ENCODE measurements at places on chromosomes 16 and 17.
A peak's percentile ranks its signal among the peaks of the same experiment; 100 is the strongest.

GRCh38 chr17:46194393-46195216, 1.4 kb upstream of the KANSL1 start:
- DNase-seq: peak; percentile 72

- DNase-seq: no peak
Observed at GRCh38 chr16:67161595-67162058, 1.9 kb downstream of the FBXL8 start.

GRCh38 chr16:11390573-11391495, 45.6 kb downstream of the RMI2 start:
- DNase-seq: no peak

DNA sequence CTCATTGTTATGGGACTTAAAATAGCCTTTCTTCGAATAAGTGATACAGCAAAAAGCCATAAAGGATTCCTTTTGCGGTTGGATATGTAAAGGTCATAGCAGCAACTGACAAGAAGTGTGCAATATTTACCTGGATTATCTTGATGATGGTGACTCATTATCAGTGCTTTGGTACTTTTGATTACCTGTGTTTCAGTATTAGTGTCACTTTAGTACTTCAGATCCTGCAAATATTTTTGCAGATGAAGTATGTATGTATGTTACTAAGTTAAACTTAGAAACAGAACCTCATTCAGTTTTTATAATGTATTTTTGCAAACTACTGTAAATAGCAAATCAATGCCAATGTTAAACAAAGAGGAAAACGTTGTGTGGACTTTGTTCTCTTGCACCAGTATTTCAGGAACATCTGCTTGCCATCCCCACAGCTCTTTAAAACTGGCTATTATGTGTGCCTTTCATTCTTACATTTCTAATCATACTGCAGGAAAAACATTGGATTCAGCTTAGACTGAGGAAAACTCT, 10.5 kb downstream of the CNEP1R1 start:
- no peak for DNase-seq

- DNase-seq: no peak
Observed at GRCh38 chr16:3810198-3810664, 70.3 kb downstream of the CREBBP start.

DNA sequence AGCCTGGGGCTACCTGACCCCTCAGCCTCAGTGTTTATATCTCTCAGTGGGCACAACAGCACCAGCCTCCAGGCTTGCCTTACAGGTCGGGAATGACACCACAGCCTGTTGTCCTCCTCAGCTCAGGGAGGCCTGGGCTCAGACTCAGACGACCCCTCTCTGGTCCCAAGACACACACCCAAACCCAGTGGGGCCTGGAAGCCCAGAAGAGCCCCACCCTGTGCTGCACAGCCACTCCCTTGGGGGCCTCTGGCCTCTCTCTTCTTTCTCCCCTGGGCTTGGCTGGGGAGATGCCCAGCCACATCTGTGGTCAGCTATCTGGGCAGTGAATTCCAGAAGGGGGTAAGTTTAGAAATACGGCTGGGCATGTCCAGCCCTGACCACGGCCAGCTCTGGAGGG, 2.4 kb downstream of the NATD1 start:
- no peak for DNase-seq

DNA sequence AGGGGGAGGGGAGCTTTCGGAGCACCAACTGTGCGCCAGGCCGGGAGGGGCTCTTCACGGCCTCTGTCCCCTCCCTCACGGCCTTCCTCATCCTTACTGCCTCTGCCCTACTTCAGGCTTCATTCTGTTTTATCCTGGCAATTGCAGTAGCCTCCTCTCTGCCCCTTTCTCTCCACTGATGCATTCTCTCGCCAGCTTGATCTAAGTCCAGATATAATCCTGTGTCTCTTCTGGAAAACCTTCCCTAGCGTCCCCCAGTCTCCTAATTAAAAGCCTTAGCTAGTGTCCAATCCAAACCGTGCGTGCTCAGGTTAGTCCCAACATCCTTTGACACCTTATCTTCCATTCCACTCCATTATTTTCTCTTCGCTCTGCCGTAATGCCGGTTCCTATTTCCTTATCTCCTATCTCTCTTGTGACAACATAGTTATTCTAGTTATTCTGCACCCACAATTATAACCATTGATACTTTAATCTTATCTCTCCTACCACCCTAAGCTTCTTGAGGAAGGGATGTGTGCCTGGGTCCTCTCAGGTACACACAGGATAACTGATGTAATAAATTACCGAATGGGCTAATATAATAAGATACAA, 869 bp downstream of the ZNF48 start:
- DNase-seq: peak; percentile 59

DNA sequence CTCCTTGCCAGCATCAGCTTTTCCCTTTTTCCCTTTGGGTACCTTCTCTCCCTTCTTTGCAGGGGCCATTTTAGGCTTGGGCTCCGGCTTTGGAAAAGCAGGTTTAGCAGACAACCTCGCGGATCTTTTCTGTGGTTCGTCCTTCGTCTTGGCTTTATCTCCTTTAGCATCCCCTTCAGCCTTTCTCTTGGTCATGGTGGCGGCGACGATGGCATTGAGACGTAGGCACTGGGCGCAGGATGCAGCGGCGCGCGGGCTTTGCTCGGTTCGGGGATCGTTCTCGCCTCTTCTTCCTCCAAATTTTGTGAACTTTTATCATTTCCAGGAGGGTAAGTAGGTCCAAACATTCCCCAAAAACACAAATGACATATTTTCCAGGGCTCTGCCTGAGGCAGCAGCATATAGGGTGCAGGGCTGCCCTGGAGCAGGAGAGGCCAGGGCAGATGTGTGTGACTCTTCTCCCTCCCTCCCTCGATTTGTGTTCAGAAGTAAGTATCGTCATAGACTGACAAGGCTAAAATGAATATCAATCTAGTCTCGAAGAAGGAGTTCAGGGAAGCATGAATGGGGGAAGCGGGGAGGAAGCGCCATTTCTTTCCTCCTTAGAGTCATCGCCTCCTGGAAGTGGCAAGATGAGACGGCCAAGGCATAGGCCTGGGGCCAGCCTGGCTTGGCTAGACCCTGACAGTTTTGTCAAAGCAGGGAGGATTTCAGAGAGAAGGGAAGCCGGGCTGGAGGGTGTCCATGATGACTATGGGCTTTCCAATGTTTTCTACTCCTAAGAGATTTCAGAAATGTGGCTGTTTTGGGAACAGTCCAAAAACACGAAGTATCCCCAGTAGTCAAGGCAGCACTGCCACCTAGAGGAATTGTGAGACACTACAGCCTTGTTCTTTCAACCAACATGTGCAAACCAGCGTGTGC, 13.2 kb downstream of the CHCT1 start:
- DNase-seq: peak; percentile 80

DNA sequence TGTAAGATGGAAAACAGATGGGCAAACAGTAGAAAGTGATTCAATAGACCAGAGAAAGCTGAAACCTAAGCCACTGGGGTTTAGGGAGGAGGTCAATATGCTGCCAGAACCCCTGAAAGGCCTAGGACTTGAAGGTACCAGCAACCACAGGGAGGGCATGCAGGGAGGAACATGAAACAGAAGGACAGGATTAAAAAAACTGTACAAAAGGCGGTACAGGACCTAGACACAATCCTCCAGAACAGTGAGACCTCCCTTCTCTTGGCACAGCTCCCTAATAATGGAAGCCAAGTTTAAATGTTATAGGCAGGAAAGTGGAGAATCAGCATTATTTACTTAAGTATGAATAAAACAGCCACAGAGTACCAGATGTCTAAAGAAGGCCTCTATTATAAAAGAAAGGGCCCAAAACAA, 105.5 kb downstream of the SPAG9 start:
- DNase-seq: no peak

- DNase-seq: no peak
Observed at GRCh38 chr17:30360086-30360808, 18.5 kb upstream of the CPD start.

DNA sequence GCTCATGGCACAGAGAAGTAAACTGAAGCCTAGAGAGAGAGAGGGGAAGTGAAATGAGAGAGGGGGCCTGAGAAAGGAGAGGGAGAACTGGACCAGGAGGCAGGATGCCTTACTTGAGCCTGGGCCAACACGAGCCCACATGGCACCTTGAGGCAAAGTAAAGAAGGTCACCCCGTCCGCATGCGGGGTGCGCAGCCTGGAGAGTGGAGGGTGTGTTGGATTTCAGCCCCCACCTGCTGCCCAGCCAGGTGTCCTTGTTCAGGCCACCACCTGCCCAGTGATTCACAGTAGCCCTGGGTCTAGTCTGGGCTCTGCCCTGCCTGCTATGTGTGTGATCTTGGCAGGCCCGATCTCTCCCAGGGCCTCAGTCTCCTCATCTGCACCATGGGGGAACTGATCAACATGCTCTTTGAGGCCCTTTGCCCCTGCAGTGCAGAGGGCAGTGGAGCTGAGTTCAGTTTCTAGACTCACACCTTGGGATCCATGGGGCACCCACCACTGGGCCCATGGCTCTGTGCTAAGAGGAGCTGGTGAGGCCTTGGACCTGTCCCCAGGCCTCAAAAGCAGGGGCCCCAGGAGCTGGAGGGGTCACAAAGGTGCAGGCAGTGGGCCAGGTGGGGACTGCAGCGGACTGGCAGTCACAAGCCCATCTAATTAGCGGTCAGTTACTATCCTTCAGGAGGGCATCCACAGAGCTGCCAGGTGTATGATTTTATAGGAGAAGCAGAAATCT, 9.8 kb upstream of the DRC7 start:
- DNase-seq: no peak

- DNase-seq: no peak
Observed at GRCh38 chr17:51703361-51704341, 443.3 kb downstream of the UTP18 start.
